ELF-1 (cell line): ENCODE measurements at places on chromosomes 6 and 20.

DNA sequence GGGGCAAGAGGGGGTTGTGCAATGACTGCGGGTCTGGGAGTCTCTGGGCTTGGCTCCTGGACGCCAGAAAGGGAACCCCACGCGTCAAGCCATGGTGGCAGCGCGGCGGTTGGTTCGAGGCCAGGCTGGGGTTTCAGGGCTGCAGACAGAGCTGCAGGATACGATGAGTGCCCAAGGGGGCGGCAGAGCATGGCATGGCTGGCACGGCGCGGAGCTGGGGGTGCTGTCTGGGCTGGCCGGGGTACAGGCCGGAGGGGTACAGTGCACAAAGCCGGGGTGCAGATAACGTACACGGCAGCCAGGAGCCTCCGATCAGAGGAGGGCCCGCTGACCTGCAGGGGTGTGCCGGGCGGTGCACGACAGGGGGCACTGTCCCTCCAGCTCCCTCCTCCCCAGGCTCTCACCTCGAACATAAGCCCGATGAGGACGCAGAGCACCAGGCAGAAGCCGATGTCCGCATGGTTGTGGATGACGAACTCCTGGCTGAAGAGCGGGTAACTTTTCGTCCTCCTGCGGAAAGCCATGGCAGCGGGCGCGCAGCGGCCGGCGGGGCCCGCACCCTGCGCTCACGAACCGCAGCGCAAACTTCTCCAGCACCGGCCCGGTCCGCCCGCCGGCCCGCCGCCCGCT is 353 bp downstream of the TRAM2 start:
- DNase-seq = peak; percentile 88

DNA sequence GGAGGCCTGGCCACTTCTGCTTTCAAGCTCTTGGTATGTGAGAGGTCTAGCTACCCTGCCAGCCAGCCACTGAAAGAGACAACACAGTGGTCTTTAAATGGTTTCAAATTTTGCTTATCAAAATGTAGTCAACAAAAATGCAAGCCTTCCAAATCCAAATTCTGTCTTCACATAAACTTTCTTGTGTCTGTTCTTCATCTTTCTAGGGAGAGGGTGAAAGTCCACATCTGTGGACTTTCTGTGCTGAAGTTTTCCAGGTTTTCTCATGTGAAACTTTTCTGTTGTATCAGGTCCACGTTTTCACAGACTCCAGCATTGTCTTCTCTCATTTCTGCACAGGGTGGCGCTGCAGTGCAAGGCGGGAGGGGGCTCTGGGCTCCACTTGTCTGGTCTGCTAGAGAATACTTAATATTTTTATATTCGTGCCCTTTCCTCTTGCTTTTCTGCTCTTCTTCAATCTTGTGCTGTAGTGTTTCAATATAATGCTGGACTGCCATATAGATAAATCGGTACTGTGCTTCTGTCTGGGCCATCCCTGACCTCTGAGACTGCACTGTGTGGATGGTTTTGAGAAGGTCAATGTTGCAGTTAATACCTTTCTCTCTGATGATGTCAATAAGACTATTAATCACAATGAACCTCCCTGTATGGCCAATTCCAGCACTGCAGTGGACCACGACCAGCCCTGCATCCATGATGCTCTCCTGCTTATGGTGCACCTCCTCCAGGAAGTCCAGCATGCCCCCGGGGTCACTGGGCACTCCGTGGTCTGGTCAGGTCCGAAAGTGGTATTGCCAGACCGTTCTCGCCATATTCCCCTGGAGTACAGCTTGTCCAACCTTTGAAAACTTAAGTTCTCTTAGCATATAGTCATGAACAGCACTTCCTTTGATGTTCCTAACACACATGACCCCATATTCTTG is 161.6 kb upstream of the TNFAIP3 start:
- peak; percentile 66 for DNase-seq

GRCh38 chr20:17557675-17558006 is 12.2 kb upstream of the DSTN start:
- peak; percentile 49 for DNase-seq

DNA sequence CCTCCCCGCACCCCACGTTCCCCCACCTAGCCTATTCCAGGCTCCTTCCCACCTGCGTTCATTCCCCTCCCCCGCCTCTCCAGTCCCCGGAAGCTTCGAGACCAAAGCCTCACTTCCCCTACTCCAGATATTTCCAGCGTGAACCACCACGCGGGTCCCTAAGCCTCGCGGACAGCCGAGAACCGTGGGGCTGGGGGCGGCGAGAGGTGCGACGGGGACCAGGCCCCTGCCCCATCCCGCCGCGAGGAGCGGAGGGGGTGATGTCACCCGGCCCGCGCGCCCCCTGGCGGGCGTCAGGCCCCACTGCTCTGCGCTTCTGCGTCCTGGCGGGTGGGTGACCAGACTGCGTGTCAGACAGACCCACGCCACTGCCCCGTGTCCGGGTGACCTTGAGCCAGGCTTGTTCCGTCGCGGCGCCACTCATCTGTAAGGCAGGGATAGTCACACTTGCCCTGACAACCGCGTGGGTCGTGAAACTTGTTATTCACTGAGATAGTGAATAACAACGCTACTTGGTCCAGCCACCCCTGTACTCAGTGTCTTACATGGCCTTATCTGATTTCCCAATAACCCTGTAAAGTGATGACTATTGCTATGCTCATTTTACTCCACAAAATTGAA is 9.0 kb upstream of the HSP90AB1 start:
- peak; percentile 79 for DNase-seq

DNA sequence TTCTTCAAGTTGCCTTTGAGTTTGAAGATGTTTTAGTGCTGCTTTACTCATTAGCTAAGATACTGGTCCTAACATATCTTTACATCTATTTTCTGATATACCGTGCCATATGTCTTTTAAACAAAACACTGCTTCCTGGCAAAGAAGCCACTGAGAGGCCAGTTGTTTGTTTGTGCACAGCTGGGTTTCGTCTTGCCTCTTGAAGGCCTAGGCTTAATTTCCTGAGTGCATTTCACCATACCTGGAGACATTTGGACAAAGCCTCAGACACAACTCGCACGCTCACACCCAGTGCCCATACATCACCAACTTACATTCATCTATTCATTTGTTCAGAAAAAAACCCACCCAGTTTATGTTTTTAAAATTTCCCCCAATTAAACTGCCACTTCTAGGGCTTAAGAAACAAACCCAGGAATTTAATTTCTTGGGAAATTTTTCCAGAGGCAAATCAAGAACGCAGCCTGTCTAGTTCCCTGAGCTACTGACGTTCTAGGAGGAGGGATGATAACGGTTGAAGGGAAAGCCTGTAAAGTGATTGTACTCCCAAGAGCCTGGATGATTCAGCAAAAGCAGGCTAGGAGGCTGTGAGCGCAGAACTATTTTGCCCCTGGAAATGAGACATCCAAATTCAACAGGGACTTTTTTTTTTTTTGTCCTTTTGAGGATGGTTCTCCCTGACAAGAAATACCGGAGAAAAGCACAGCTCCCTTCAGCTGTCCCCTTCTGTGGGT is 77.7 kb downstream of the OLIG3 start:
- DNase-seq = peak; percentile 64

DNA sequence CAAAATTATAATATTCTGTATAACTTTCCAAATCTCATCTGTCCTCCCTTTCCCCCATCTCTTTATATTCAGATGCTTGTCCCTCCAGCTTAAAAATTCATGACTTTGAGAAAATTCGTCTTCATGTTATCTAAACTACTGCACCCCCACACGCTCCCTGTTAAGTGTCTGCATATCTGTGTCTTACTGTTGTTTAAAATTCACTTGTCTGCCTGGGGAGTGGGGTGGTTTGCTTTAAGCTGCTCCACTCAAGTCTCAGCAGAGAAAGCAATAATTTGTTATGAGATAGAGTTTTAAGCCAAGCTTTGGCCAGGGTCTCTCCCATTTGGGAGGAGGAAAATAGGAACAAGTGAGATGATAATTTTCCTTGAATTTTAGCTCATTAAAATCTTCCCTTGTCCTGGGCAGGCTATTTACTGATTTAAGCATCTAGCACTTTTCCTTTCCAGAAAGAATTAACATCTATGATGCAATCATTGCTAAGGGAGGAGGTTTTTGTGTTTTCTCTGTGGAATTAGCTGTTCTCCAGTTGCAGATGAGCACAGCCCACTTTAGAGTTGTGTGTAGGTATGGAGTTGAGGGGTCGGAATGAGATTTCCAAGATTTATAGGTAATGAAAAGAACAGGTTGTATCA is 36.8 kb downstream of the MTHFD1L start:
- DNase-seq = no peak

- no peak for DNase-seq
Observed at GRCh38 chr20:63032861-63033793, 26.4 kb upstream of the BHLHE23 start.

- DNase-seq = no peak
Observed at GRCh38 chr6:18416341-18416679, 29.2 kb downstream of the RNF144B start.

DNA sequence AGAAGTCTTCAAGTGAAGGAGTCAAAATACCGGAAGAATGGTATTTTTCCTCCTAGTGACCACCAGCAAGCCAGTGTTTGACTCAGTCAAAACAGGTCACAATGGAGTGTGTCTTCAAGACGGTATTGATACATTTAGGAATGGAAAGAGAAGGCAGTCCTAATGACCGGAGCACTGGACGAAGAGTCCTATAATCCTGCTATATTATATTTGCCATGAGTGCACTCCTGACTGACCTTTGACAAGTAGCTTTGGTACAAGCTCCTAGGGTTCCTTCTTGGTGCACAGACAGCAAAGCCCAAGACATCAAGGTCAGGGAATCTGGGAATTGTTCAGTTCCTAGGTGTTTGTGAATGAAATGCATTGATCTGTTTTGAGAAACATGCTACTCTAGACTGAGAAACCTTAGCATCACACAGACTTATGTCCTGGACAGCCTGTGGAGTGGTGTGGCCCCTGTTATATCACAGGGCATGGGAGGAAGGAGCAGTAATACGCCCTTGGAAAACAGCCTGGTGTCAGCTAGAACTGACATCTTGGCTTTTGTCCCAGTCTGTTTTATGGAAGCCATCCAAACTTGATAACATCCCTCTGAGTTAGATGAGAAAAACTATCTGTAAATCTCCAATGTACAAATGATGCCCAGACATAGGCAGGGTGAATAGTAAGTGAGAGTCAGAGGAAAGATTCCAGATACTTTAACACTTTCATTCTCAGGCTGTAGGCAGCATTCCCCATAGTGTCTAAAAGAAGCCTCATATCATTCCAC is 18.5 kb downstream of the NOX3 start:
- DNase-seq = no peak

DNA sequence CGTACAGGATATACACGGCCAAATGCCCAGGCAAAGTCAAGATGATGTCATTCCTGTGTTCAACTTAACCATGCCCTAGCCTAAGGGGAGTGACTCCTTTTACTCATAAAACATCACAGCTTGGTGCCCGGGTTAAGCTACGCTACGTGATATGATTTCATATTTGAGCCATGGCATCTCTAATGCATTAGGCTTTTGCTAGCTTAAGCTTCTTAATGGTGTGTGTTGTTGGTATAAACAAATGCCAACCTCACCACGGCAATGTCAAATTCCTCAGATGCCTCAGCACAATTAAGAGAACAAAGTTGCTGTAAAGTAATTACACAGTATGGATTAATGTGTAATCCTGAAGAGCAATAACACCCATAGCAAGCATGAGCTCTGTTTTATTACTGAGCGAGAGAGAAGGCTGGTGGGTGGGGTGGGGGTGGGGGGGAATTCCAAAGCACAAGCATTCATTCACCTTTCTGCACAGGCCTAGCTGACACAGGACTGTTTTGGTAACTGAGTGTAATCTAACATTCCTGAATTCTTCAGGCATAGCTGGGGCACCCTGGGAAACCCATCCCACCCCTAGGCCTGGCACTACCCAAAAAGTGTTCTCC is 44.7 kb upstream of the CNKSR3 start:
- DNase-seq = no peak

GRCh38 chr6:116536216-116536621 is 9.3 kb downstream of the TRAPPC3L start:
- DNase-seq = peak; percentile 29
